ENCODE measurements at places on chromosomes 4 and X.

DNA sequence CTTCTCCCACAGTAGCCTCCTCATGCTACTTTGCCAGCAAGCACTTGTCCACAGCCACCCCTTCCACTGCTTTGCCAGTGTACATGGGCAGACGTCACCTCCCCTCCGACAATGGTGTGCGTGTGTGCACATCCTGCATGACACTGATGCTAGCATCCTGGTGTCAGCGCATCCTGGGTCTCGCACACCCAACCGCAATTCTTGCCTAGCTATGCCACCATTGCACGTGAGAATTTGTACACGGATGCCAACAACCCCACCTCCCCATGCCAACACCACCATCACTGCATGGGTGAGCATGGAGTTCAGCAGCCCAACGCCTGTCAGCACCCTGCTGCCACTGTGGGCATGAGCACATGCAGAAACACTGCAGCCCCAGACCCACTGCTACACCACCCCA, 550.0 kb downstream of the STPG2 start:
- DNase-seq: no peak

DNA sequence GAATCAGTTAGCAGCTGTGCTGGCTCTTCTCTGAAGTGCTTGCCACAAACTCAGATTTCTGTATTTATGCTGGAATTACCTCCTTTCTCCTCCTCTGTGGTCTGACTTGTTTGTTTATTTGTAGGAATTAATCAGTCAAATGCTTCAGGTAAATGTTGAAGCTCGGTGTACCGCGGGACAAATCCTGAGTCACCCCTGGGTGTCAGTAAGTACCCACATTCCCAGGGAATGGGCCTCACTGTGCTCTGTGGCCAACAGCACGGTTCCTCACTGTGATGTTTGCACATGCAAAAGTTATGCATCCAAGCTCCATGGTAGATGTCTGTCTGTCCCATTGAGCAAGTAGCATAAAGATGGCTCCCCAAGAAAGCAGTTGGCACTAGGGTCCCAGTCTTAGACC, 169.9 kb downstream of the DCLK2 start:
- no peak for DNase-seq

GRCh38 chrX:29295987-29296680, 708.9 kb downstream of the IL1RAPL1 start:
- no peak for DNase-seq

DNA sequence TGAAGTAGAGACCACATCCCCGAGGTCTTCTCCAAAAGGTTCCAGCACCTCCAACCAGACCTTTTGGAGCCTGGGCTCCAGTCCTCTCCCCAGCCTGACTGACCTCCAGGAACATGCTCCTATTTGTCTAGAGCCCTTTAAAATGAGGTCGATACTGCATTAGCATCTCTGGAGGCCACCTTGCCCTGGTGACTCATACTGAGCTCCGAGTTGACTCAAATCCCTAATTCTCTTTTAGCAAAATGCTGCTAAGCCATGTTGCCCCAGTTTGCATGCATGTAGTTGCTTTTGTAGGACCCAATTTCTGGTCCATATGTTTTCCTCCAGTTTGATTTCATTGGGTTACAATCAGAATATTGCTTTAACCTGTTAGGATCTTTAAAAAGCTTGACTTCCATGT, 43.5 kb upstream of the CITED1 start:
- no peak for DNase-seq

DNA sequence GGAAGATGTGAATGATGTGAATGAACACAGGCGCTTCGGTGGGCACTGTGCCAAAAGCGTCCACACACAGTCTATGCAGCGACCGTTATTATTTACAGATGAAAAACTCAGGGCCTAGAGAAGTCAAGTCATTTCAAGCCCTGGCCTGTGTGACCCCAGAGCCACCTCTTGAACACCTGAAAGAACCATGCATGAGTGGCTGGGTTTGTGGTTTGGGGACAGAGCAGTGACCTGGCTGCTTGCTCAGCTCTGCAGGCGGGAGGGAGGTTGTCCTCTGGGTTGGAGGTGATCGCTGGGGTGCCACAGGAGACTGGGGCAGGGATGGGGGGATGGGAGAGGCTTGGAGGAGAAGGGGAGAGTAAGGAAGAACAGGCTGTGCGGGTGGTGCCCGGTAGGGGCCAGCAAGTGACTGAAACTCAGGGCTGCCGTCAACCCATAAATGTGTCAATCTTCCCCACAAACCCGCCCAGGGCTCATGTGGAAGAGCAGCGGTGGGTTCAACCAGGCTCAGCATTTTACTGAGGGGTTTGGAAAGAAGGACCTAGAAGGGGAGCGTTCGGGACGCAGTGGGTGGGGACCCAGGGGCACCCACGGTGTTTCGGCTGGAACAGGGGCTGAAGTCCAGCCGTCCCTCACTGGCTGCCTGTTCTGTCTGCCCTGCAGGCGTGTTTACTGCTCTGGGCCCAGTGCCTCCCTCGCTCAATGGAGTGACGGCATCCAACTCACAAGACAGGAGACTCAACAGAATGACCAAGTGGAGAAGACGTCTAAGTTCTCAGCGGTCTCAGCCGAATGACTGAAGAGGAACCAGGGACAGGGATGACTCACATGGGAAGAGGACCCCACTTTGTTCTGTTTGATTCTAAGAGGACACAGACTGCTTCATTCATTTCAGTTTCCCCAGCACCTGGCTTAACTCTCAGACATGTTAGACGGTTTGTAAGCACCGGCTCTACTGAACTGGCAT, 167.8 kb downstream of the AFAP1 start:
- peak; percentile 20 for DNase-seq

DNA sequence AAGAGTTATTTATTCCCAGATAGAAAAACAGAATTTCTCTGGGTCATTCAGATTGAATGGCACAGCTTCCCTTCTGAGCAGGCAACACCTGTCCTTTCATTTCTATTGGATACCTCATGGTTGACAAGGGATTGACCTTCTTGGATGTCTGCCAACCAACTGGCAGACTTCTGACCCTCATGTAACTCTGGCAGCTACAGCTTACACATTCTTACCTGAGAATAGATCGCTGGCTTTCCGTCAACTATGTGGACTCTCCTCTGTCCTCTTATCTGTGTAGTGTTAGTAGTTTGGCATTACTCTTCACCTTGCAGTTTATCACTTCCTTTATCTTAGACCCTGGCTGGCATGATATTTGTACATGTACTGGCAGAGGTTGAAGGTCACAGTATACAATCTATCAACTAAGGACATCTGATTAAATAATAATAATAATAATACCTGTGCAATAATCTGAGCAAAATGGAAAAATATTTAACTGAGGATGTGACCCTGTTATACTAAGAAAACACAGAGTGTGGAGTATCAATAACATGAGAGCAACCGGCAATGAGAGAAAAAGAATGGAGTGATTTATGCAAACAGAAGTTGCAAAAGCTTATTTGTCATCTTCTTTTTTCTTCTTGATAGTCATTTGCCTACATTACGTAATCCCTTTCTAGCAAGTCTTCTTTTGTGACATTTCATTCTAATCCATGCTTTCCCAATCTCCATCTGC, 1118.2 kb downstream of the ARAP2 start:
- no peak for DNase-seq

DNA sequence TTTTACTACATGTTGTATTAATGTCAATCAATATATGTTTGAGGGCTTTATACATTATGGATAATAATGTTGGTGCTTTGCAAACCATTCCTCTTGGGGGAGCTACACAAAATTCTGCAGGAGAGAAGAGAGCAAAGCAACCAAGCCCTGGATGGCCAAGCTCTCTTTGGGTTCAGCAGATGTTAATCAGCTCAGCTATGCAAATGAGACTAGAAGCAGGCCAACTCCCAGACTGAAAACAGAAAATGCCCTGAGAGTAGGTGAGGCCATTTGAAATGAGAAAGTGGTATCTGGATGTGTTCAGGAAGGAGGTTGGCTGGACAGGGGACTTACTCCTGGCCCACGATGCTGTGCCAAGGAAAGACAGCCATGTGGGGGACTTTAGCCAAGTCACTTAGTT, 387.0 kb downstream of the BCOR start:
- no peak for DNase-seq

- no peak for DNase-seq
Measured at GRCh38 chrX:21728276-21728968, 29.5 kb downstream of the SMPX start.

GRCh38 chr4:172794307-172794703, 374.3 kb upstream of the GALNT7 start:
- DNase-seq: no peak

DNA sequence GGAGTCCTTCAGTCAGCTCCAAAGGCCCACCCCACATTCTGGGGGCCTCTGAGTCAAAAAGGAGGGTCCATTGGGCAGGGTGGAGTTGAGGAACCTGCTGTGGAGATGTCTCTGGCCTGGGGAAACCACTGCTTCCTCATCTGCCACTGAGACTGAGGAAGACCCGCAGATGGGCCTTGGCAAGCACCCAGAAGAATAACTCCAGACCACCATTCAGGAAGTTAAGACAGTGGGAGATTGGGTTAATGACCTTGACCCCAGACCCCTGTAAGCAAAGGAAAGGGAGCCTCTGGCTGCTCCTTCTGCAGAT, 8.1 kb upstream of the HSD17B10 start:
- no peak for DNase-seq

DNA sequence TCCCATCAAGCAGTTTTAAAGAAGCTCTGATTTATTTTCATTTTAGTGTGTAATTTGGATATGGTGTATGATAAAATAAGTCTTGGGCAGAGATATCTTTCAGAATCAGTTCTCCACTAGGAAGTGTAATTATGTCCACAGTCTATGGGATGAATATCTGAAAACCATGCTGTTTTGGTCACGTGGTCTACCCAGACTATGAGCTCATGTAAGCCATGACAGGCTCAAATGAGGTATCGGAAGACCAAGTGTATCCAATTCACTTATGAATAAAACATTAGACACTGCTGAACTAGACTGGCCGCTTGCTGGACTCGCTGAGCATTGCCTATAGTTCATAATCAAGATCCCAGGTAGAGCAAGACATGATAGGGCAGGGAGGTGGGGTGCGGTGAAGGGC, 50.5 kb downstream of the SOD3 start:
- no peak for DNase-seq

Data from NCI-H1694 treated with DMSO at 0.1 percent for 48 hours (cell line).